ENCODE measurements at places on chromosomes 3 and 15.

- no peak for DNase-seq
These were observed 7.4 kb downstream of the ZNF589 start for GRCh38 chr3:48248095-48248850.

DNA sequence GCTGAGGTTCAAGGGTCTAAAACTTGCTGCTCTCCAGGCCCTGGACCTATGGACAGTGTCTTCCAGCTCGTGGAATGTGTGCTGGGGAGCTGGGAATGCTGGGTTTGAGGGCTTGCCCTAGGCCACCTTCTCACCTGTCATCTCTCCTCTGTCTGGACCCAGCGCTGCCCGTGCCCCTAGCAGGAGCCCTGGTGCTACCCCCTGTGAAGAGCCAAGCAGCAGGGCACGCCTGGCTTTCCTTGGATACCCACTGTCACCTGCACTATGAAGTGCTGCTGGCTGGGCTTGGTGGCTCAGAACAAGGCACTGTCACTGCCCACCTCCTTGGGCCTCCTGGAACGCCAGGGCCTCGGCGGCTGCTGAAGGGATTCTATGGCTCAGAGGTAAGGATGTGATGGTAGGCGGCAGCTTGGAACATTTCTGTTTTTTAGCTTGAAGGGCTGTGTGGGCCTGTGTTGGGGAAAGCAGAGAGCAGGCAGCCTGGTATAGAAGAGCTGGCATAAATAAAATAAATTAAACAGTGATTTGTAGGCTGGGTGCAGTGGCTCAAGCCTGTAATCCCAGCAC, 5.1 kb downstream of the CHRD start:
- no peak for DNase-seq

DNA sequence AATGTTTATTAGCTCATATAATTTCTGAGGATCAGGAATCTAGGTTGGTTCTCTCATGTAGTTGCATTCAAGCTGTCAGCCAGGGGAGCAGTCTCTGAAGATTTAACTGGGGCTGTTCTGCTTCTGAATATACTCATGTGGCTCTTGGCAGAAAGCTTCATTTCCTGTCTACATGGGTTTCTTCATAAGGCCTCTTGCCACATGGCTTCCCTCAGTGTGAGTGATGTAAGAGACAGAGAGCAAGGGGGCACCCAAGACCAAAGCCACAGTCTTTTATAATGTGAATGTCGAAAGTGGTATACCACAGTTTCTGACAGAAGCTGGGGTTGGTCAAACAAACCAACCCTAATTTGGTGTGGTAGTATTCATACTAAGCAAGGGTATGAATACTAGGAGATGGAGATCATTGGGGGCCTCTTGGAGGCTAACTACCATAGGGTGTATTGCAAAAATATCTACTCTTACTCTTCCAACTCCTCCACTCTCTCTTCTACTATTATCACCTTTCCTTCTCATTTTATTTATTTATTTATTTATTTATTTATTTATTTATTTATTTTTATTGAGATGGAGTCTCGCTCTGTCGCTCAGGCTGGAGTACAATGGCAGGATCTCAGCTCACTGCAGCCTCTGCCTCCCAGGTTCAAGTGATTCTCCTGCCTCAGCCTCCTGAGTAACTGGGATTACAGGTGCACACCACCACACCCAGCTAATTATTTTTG, 123.8 kb downstream of the B3GALNT1 start:
- peak; percentile 16 for DNase-seq

- no peak for DNase-seq
These were observed 7.0 kb downstream of the FILIP1L start for GRCh38 chr3:100107221-100107814.

- no peak for DNase-seq
These were observed 342.3 kb upstream of the CFAP20DC start for GRCh38 chr3:59392116-59392515.

GRCh38 chr3:82643948-82644347, 882.5 kb upstream of the GBE1 start:
- DNase-seq: no peak

GRCh38 chr15:75695220-75695619, 17.4 kb downstream of the CSPG4 start:
- DNase-seq: peak; percentile 43

DNA sequence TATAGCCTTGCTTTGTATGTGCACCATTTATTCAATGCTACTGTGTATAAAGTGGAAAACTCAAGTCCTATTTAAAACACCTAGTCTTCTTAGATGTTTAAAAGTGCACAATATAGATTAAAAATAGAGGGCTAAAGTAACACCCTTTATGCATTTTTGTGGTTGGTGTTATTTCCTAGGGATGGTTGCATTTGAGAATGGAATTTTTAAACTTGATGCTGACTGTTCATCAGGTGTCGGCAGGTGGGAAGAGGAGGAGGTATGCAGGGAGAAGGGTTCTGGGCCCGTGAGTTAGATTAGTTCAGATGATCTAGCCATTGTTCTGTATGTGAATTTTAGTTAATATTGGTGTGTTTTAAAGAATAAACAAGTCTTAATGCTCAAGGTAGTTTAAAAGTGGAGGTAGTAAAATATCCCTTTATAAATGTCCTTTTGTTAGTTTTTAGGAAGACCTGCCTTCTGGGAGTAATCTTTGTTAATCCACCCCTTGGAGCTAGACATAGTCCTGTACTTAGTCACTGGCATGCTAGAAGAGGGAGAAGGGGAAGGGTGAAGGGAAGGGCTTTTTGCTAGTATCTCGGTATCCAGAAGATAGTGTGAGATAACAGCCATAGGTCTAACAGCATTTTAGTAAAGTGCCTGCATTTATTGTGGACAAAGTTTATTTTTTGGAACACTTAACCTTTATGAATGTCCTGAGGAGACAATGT, 8.1 kb upstream of the SRPRB start:
- DNase-seq: no peak

GRCh38 chr3:124760601-124761000, 30.3 kb downstream of the UMPS start:
- DNase-seq: no peak

DNA sequence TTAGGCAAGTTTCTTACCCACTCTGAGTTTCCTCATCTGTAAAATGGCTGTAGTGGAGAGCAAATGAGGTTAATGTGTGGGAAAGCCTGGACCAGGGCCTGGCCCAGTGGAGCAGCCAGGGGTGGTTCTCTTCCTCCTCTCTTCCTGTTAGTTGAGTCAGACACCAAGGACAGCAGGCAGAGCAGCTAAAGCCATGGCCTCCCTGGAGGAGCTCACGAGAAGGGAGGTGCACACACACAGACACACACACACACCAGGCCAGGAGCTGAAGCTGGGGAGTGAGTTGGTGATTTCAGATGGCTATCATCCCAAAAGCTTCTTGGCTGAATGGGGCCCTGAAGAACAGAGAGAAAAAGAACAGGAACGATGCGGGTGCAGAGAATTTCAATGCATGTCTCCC, 33.2 kb upstream of the TSPAN3 start:
- DNase-seq: no peak

DNA sequence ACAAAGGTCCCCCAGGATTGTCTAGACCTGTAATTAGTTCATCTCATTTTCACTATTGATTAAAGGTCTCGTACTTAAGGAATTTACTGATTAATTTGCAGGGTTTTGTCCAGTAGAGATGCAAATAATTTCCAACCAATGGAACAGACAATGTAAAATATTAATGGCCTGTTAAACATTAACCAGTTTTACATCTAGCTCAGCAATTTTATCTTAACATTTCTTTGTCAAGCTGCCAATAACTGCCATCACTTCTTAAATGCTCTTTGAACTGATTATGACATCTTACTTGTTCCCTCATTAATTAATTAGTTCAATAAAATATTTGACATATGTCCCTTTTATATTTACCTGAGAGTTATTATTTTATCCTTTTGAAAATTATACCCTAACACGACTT, 9.4 kb upstream of the STRIT1 start:
- DNase-seq: no peak

GRCh38 chr3:151604891-151605290, 128.8 kb upstream of the AADACL2 start:
- no peak for DNase-seq

- DNase-seq: no peak
These were observed 61.2 kb upstream of the SEC22A start for GRCh38 chr3:123140550-123140949.

DNA sequence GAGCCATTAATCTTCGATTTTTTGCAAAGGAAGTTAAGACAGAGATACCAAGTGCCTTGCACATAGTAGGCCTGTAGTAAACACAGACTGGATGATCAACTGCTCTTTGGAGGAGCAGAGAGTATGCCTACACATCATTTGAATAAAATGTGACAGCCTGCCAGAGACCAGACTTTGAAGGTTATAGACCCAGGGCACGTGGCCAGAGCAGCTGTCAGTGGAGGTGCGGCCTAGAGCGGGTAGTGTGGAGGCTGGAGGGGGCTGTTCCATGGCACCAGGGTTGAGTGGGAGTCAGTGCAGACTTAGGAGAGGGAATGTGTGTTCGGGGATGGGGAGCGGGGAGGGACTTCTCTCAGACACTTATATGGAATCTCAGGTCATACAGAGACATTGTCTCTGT, 80.8 kb downstream of the SMAD3 start:
- peak; percentile 43 for DNase-seq

DNA sequence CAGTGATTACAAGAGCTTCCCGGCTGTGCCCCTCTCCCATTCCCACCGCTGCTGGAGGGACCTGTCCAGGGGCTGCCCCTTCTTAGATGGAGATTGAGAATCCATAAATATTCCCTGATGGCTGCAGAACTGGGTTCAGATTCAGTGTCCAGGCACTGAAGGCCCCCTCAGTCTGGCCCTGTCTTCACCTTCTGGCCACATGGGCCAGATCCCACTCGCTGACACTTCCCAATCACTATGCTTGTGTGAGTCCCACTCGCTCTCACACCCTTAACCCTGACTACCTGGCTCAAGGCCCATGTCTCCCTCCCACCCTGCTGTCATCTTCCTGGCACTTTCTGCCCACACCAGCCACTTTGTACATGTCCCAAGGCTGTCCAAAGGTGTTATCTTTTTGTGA, 15.5 kb upstream of the MRPS22 start:
- DNase-seq: no peak

DNA sequence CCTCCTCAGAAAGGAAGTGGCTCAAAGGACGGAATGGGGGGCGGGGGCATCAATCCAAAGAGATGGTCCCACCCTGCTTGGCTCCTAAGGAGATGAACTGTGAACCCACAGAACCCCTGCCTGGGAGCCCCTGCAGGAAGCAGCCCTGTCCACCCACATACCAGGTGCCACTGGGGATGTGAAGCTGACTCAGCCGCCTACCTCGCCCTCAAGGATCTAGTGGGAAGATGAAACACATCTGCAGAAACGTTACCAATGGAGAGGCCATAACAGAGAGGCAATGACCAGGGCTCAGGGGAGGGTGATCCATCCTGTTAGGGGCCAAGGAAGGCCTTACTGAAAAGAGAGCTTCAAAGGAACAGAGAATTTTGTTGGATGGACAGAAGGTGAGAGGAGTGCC, 35.1 kb downstream of the EAF1 start:
- no peak for DNase-seq

DNA sequence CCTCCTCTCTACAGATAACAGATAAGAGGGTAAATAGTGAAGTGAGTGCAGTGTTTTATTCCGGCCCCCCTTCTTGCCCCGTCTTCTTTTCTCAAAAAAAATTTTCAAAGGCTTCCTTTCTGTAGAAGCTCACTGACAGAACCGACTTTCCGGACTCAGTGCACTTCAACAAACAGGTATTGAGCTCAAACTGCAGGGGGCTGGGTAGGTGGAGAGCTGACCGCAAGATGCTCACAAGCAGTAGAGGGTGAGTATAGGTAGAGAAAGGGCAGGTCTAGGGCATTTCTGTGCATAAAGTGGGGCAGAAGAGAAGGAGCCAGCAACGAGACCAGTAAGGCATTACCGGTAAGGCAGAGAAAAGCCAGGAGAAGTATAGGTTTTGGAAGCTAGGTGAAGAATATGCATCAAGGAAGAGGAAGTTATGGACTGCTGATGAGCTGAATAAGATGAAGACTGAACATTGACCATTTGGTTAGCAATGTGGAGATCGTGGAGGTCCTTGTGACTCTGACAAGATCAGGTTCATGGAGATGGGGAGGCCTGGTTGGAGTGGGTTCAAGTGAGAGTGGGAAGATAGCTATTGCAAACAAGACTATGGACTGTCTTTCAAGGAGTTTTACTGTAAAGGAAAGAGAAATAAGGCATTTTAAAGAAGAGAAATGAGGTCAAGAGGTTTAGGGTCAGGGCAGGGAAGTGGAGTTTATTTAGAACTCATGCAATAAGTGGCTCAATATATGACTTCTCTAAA, 97.4 kb downstream of the ST6GAL1 start:
- DNase-seq: peak; percentile 32

- DNase-seq: peak; percentile 8
These were observed 4.4 kb downstream of the ITIH3 start for GRCh38 chr3:52798978-52799476.

GRCh38 chr3:122800706-122801237, 5.9 kb downstream of the SLC49A4 start:
- no peak for DNase-seq

GRCh38 chr3:73324203-73325155, 263.0 kb downstream of the EBLN2 start:
- no peak for DNase-seq

DNA sequence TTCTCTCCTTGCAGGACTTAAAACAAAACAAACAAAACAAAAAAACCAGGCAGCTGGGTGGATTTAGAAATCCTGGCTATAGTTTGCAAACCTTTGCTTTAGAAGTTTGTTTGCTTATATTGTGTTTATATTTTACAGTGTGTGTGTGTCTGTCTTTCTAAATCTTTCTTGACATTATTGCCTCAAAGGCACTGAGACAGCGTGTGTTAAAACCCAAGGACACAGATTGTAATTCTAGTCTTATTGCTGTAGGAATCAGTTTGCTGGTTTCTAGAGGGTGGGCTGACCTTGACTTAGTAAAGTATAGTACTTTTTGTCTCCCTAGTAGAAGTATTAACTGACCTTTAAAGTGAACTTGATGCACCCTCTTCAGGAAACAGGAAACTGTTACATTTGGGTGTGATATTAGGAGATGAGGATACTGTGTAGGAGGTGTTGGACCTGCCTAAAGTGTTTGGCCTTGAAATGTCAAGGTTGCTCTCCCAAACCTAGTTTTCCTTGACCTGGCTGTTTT, 71.0 kb downstream of the TCF12 start:
- no peak for DNase-seq

- no peak for DNase-seq
These were observed 504.7 kb upstream of the PROK2 start for GRCh38 chr3:72289692-72290071.

DNA sequence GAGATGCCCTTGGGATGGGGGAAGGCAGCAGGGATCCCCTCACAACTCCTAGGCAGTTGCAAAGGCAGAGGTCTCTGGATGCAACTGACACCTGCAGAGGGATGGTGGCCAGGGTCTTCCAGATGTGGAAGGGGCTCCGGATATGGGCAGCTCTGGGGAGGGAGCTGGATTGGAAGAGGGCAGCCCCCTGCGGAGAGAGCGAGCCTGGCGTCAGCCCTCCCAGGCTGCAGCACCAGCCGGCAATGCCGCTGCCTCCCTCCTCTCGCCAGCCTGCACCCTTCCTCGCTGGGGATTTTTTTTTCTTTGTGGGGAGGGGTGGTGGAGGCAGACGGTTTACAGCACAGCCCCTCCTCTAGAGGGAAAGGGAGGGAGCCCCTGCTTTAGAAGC, 1.6 kb downstream of the INSYN1 start:
- no peak for DNase-seq

GRCh38 chr3:17352620-17353019, 389.8 kb downstream of the TBC1D5 start:
- DNase-seq: no peak
